ENCODE measurements at places on chromosomes 12 and 14.
A peak's percentile ranks its signal among the peaks of the same experiment; 100 is the strongest.

GRCh38 chr14:92922883-92923743, at the start of gene CHGA:
Gene CHGA (plus strand): TSS chr14:92923150. CDS start chr14:92923360, 210 bp downstream.
- DNase-seq = peak; percentile 48

GRCh38 chr12:92987846-92988621, 58.9 kb upstream of the EEA1 start:
- DNase-seq = peak; percentile 88

DNA sequence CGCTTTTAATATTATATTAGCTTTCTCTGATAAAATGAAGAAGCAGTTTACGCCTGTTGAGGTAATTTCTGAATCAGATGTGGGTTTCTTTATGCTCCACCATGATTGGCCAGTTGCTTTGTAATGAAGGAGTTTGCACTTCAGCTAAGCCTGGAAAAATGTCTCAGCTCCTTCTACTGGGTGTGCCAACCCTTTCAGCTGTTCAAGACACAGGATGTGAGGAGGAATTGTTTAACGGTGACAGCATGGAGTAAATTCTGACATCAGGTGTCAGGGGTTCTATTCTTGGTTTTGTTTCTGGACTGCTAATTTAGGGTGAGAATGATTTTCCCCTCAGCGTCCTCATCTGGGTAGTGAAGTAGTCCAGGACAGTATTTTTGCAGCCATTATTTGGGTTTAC, 43.5 kb downstream of the FLRT2 start:
- no peak for DNase-seq

DNA sequence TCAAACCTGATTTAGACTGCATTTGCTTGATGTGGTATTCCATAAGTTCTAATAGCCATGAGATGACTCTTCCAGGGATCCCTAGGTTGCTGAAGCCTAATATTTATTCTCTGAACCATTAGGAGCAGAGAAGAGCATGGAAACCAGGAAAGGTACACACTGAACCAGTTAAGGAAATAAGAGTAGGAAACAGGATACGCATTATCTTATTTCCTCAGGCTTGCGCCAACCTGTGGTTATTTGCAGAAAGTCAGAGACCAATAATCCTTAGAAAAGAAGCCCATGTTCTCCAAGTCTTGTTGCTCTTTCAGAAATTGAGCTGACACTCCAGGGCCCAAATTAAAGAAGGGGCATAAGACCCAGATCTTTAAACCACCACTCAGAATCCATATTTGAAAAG, 41.8 kb upstream of the SMUG1 start:
- DNase-seq = no peak

- no peak for DNase-seq
These were observed 41.1 kb downstream of the SERPINA3 start for GRCh38 chr14:94653321-94653720.

- DNase-seq = no peak
These were observed 215.4 kb upstream of the DIO2 start for GRCh38 chr14:80426683-80427082.

GRCh38 chr14:24254630-24255392, 8.2 kb downstream of the TGM1 start:
- DNase-seq = no peak

DNA sequence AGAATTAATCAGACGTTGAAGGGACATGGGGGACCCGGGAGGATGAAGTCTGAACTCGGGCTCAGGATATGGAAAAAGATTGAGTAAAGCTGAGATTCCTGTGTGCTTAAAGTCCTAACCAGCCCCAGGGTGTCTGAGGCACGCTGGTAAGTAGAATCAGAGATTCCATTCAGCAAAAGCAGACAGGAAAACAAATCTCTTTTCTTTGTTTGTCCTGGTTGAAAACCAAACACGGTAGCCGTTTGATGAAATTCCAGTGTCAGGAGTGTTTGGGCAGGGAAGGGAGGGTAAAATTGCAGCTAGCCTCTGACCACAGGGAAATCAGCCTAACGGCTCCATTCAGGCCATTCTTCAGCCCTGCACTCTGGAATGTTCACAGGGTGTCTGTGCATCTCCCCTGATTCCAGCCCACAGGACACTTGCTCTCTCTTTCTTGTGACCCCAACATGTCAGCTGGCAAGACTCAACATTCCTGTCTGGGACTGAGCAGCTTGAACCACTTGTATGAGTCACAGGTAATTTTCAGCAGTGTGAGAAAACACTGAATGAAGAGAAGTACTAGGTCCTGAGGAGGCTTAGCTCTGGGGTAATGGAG, 31.0 kb downstream of the NINJ2 start:
- DNase-seq = no peak

GRCh38 chr12:111413442-111414086, 7.8 kb downstream of the SH2B3 start:
- DNase-seq = peak; percentile 84

- DNase-seq = peak; percentile 29
These were observed 113.0 kb downstream of the MED13L start for GRCh38 chr12:116164250-116165035.

DNA sequence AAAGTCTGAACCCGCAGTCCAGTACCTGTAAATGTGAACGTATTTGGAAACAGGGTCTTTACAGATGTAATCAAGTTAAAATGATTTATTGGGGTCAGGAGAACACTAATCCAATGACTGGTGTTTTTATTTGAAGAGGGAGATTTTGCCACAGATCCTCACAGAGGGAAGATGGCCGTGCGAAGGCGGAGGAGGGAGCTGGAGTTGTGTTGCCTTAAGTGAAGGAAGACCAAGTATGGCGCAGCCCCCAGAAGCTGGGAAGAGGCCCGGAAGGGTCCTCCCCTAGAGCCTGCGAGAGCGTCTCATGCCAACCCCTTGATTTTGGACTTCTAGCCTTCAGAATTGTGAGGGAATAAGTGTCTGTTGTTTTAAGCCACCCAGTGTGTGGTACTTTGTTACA, 102.8 kb upstream of the NUDT4 start:
- no peak for DNase-seq

- DNase-seq = peak; percentile 59
These were observed 37.6 kb downstream of the ZFYVE26 start for GRCh38 chr14:67778792-67779191.

DNA sequence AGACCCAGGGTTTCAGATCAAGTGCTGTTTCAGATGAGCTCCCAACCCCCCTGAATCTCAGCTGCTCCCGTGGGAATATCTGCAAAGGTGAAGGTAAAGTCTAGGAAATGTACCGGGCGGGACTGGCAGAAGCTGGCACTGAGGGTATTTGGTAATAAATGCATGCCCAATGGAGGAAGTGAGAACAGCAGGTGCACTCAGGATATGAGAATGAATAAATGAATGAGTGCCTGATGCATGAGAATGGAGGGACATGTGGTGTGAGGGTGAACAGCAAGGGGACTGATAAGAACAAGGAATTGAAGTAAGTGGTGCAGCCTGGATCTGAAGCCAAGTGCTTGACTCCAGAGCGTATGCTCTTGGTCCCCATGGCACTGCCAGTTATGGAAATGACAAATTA, 11.6 kb downstream of the RAPGEF3 start:
- no peak for DNase-seq

DNA sequence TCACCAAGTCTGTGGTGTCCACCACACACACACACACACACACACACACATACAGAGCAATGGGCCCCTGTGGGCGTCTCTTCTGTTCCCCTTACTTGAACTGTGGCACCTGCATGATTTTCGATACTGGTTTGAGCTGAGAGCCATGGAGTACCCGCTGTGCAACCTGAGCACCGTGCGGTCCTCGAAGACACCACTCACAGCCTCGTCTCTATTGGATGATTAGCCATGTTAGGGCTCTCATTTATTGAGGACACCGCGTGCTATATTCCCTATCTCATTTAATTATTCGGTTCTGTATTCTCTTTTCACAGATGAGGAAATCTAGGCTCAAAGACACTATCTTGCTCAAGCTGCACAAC, 623 bp upstream of the C14orf132 start:
- no peak for DNase-seq

DNA sequence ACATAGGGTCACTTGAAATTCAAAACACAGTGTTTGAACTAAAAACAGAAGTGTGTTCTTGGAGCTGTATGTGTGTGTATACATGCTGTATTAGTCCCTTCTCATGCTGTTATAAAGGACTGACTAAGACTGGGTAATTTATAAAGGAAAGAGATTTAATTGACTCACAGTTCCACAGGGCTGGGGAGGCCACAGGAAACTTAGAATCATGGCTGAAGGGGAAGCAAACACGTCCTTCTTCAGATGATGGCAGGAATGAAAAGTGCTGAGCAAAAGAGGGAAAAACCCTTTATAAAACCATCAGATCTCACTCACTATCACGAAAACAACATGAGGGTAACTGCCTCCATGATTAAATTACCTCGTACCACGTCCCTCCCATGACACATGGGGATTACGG, 224.1 kb downstream of the BCAT1 start:
- DNase-seq = no peak

GRCh38 chr12:40996091-40996490, 192.0 kb upstream of the PDZRN4 start:
- no peak for DNase-seq

DNA sequence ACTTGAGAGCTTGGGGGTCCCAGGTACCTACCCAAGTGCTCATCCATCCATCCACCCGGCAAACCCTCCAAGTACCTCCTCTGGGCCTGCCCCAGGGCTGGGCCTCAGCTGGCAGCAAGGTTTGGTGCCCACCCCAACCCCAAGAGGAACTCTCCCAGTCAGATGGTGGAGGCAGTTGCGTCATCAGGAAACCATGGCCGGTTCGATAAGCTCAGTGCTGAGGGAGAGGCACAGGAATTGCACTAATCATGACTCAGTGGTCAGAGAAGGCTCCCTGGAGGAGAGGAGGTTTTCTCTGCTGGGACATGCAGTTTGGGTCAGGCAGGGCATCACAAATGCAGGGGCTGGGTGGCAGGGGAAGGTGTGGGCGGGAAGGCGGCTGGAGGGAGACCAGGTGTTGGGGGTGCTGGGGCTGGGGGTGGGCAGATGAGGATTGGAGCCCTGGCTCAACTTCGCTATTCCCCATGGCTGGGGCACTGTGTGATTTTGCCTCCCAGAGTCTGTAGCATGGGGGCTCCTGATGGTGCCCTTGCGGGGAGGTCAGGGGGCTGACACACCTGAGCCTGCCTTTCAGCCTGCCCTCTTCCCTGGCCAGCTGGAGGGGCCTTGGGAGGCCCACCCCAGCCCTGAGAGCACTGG, 32.2 kb downstream of the SH2B3 start:
- peak; percentile 91 for DNase-seq

GRCh38 chr12:109010259-109010658, 10.6 kb downstream of the SVOP start:
- DNase-seq = no peak

- DNase-seq = no peak
These were observed 34.7 kb upstream of the PPM1H start for GRCh38 chr12:62969695-62970094.

DNA sequence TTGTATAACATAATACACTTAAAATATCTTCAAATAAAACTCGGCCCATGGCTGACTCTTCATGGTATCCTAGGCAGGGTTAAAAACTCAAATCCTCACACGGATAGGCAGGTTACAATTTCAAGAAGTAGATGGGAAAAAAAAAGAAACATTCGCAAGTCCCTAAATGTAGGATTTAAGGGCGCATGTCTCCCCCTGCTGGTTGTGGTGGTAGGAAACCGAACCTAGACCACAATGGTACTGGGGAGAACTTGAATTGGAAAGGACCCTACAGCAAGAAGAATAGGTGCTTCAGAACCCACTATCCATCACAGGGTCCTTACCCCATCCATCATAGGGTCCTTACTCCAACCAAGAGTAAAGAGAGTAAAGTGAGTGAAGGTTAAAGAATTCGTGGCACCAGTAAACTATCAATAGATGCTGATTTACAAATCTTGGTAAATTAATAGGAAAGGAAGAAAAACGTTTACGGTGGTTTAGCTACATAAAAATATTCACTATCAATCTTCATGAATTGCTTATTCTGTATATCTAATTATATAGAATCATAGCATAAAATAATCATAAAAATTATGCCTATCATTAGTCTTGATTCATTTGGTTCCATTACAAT, 3.3 kb upstream of the CIPC start:
- peak; percentile 88 for DNase-seq

DNA sequence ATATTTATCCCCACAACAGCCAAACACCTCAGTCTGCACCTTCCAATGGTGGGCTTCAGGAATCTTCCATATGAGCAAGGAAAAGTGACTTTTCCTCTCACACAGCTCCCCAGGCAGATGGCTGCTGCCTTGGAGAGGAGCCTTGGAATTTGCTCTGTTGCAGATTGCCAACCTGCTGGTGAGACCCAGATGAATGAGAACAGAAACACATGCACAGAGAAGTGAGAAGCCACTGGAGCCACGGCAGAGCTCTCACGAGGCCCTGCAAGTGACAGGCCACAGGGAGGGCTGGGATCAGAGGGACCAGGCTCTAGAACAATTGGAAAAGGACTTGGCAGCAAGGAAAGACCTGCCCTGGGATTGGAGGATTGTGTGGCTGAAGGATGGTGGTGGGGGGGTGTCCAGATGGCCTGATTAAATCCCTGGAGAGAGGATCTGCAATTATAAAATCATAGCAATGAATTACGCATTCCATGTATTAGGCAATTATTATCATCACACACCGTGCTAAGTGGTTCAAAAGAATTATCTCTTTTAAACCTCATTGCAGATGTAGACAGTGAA, 84.9 kb upstream of the PWP1 start:
- DNase-seq = no peak

GRCh38 chr14:36724162-36724561, 62.5 kb downstream of the PAX9 start:
- DNase-seq = no peak

GRCh38 chr12:120457133-120457532, 10.9 kb downstream of the GATC start:
- no peak for DNase-seq

GRCh38 chr12:43337571-43338444, 214.2 kb downstream of the ADAMTS20 start:
- DNase-seq = peak; percentile 11

GRCh38 chr14:24075485-24076301, 4.3 kb downstream of the CPNE6 start:
- DNase-seq = no peak

DNA sequence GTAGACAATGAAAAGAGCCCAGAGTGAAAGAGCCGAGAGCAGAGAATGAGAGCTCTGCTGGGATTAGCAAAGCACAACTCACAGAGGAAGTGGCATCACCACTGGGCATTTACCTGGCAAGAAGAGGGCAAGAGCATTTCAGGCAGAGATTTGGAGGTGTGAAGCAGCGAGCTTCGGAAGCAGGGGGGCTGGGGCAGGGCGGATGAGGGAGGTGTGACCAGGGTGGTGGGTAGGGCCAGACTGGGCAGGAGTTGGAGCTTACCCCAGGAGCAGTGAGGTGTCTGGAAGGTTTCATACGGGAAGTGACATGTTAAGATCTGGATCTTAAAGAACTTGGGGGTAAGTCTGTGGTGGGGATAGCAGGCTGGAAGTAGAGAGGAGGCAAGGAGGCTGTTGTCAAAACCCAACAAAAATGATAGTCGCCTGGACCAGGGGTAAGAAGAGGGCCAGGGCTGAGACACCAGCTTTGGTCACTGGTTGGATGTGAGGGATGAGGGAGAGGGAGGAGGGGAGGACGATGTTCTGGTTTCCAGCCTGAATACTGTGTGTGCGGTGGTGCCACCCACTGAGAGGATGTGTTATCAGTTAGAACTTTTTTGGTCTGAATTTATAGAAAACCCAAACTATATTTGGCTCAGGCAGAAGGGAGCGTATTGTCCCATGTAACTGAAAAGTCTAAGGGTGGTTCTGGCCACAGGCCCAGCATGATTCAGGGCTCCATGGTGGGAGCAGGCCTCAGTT, 5.2 kb downstream of the SMIM41 start:
- no peak for DNase-seq
